ENCODE measurements at places on chromosomes 5 and 9.

DNA sequence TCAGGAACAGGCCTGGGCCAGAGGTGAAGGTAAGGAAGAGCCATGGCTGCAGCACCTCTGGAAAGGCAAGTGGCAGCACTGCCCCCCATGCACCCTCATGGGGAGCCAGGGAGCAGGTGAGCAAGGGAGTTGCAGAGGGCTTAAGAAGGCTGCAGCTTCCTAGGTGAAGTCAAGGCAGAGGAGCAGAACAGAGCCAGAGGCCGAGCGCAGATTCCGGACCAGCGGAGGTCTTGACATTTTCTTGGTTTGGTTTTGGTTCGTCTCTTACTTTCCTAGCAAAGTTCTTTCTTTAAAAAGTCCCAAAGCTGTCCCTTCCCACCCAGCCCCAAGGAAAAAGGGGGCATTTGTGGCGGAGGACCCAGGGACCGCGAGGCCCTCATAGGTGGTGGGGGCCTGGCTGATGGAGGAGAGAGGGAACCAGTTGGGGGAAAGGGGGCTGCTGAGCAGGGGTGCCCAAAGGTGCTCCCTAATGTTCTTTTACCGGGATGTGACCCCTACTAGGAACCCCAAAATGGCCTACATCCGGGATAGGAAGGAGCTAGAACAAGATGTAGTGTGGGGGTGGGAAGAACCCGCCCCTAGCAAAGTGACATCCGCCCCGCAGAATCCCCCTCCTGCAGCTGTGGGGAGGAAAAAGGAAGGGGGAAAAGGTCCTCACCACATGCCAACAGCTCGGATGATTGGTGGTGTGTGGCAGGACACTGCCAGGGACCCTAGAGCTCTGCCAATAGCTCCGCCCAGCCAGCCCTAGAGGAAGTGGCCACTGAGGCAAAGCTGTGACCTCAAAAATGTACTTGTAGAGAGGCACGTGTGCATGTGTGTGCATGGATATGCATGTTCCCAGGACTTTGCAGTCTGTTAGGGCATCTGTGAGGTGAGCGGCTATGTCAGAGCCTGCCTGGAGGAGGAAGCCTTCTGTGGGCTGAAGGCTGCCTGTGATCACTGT is 914 bp upstream of the CD72 start:
- DNase-seq: no peak

- no peak for DNase-seq
Observed at GRCh38 chr5:56319526-56320181, 86.5 kb upstream of the ANKRD55 start.

- no peak for DNase-seq
Observed at GRCh38 chr5:102286476-102286875, 9.6 kb downstream of the SLCO4C1 start.

DNA sequence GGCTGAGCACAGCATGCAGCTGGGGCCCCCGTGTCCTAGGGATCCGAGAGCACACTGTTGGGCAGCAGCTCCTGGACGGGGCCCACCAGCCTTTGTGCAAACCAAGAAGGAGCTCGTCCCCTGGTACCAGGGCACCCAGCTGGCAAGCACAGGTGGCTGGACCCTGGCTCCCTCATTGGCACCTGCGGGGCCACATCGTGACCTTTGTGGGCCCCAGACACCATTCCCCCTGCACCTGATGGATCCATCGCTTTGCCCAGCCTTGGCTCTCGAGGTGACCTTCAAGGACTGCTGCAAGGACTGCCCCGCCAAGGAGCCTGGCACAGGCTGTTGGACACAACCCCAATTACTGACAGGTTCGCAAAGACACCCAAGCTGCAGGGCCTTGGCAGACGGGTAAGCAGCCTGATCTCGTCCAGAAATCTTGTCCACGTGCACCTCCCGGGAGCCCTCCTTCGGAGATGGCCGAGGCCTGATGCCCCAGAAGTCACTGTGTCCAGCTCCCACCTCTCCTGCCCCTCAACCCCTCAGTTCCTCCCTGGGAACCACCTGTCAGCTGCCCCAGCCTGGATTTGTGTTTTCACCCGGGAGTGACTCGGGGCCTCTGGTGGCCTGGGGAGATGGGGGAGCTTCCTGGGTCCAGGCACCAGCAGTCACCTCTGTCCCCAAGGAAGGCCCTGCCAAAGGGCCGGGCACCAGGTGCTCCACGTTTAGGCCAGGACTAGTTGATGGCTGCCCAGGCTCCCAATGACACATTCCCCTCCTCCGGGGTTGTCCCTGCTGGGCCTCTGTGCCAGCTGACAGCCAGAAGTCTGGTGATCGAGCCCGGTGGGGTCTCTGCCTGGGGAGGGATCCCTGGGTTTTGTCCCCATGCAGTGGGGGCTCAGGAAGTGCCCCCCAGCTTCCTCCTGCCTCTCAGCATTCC is 137.1 kb upstream of the PPP1R26 start:
- DNase-seq: no peak

DNA sequence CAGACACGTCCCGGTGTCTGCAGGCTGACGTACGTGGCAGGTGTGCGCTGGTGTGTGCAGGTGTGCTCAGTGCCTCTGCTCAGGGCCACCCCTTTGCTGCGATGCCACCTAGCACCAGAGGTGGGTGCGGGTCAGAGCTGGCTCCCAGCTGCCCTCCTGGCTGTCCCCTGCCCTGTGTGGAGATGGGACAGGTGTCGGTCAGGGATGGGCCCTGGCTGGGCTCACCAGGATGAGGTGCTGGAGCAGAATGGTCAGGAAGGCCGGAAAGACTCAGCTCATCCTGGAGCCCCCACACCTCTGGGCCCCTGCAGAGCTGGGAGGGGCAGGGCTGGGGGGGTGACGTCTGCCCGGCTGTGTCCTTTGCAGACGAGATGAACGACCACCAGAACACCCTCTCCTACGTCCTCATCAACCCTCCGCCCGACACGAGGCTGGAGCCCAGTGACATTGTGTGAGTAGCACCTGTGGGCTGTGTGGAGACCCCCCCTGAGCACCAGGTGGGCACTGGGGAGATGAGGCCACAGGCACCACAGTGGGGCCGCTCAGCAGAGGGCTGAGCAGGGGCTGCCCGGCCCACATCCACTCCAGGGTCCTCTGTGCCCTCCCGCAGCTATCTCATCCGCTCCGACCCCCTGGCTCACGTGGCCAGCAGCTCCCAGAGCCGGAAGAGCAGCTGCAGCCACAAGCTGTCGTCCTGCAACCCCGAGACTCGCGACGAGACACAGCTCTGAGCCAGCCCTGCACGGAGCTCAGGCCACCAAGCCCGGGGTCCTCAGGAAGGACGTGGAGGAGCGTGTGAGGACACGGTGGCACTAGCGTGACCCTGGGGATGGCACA is 89.7 kb downstream of the KCNT1 start:
- no peak for DNase-seq

GRCh38 chr5:171797543-171797942 is 11.9 kb downstream of the SMIM23 start:
- no peak for DNase-seq

- DNase-seq: no peak
Observed at GRCh38 chr5:91018200-91018599, 364.9 kb downstream of the ARRDC3 start.

- no peak for DNase-seq
Observed at GRCh38 chr9:27540502-27540901, 10.9 kb upstream of the MOB3B start.

DNA sequence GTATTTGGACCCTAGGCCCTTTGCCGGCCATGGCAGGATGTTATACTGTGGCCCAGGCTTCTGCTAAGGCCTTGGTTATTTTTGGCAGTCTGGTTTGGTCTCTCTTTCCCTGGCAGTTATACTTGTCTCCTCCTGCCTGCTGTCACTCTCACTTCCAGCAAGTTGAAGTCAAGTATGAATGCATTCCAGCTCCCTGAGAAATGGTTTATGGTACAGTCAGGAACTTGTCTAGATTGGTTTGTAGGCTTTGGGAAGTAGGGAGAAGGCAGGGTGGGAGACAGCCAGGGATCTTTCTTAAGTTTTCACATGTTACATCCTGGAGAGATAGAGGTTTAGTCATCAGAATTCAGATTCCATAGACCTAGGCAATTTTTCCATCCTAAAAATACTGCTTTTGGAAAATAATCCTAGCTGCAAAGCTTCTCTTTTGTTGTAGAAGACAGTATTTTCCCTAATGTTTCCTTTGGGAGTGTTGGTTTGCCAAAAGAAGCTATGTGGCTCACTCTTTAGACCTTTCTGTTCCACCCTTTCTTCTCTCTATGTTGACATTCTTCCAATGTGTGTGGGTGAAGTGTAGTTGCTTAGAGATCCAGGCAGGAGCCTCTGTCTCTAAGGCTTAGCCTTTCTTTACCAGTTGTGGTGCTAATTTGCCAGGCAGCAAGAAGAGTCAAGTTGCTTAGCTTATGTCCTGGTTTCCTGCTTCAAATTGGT is 2.5 kb upstream of the KDM3B start:
- DNase-seq: no peak

DNA sequence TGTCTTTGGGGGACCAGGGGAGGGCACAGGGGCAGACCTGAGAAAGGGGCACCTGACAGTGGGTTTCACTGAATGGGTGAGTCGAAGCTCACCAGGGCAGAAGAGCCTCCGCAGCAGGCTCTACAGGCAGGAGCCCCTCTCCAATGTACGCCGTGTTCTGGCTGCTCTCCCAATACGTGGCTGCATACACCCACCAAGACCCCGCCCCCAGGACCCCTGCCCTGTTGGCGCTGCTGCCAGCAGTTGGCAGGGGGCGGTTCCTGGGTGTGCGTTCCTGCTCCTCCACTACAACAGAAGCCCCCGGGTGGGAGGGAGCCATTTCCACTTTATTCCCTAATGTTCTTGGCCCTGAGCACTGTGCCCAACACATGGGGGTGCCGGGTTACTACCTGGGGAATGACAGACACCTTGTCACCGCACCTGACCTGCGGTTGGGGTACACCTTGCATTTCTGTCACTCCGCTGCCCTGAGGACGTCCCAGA is 30.3 kb downstream of the SARDH start:
- DNase-seq: no peak

DNA sequence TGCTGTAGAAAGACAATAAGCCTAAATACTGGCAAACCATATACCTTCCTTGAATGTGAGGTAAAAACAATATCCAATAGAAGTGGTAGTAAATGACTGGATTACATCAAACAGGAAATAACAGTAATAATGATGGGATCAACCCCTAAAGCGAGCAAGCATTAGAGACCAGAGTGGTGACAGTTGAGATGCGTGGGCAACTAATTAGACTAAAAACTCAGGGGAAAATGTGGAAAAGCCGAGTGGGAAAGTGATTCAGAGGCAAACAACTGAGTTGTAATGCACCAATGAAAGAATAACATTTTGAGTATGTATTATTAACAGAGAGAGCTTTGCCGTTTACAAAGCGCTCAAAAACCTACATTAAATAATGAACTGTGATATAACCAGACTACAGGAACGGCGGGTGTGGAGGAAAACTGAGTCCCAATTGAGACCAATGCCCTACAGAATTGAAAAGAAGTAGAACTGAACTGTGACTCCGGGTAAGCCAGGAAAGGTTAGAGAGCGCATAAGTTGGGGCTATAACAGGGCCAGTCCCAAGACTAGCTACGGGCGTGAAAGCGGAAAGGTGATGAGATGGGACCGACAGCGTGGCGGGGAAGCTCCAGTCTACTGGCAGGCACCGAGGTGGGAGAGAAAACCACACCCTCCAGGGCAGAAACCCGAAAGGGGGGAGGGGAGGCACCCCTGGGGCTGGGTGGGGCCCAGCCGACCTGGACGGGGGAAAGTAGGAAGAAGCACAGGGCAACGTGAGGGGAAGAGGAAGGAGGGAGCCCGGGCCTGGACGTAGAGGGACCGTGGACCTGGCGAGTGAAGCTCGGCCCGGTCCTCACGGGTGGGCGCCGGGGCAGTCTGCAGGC is 592 bp downstream of the UBAP2 start:
- peak; percentile 52 for DNase-seq

GRCh38 chr5:176849611-176850227 is 39.4 kb downstream of the UNC5A start:
- no peak for DNase-seq

- no peak for DNase-seq
Observed at GRCh38 chr9:20988671-20989315, 42.6 kb downstream of the HACD4 start.

- DNase-seq: no peak
Observed at GRCh38 chr5:22044229-22044628, 808.9 kb downstream of the CDH12 start.

DNA sequence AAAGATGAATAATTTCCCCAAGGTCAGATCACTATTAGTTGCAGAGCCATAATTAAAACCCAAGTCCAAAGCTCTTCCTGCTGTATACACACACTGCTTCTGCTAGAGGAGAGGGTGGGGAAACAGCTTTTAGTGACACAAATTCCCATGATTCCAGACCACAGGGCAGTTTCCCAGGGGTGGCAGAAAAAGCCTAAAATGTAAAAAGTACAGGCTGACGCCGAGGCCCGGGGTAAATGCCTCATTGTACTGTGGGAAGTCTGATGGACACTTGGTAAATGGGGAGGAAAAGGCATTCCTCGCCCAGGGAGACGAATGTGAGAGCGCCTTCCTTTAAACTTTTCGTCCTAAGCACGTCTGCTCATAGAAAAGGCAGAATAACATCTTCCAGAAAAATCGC is 65.7 kb downstream of the DENND1A start:
- no peak for DNase-seq

All from CD8-positive, alpha-beta T cell (primary cell).